Femur (tissue), 1 donor: ENCODE measurements at places on chromosomes 3 and 15.

DNA sequence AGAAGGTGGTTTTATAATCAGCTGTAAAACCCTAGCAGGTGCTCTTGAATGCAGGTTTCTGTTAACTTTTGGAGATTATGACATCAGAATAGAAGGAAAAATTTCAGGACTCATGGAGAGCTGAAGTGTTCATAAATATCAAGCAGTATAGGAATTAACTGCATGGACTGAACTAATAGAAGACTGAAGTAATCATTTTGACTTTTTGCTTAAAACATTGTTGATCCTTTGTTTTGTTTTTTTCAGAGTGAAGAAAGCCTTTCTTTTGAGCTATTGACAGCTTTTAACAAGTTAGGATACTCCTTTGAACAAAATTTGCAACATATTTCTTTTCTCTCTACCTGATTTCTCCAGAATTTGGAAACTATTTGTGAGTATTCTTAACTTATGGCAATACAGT, 70.6 kb upstream of the DAZL start:
- DNase-seq: no peak

- no peak for DNase-seq
These were observed 148.1 kb downstream of the NEK11 start for GRCh38 chr3:131174752-131175151.

DNA sequence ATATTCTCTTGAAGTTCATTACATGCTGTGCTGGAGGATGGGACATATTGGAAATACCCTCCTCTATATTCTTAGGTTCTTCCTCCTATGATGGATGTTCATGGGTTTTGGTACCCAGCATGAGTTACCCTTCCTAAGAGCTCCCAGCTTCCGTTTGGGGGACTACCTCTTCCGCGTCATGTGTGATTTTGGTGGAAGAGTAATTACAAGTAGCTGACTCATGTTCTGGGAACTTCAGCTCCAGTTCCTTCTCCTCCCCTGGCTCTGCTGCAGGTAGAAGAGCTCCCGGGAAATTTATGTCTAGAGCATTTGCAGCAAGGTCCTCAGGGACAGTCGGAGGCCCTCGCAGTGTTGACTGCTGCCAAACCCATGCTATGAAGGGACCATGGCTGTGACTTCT, 208.8 kb upstream of the IL12A start:
- DNase-seq: no peak

DNA sequence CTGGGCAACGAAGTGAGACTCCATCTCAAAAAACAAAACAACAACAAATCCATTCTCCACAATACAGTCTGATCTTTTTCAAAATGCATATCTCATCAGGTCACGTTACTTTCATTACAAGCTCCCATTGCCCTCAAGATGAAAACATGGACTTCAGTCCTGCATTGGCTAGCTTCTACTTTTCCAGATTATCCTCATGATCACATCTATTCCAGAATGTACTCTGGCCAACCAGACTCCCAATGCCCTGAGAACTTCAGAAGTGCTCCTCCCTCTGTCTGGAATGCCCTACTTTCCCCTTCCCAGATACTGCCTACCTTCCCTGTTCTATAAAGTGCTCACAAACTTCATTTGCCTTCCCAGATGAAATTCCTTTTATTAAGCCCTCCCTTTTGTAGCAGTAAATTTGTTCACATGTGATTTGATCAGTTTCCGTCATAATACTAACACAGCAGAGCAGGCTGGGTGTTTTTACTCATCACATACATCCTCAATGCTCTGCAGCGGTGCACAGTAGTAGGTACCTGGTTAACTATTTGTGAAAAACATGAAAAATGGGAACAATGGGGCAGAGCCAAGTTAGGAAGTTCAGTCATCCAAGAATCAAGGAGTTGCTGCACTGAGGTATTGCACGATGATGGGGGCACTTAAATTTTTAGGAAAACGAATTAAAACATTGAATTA, 5.3 kb downstream of the RPL22L1 start:
- no peak for DNase-seq

DNA sequence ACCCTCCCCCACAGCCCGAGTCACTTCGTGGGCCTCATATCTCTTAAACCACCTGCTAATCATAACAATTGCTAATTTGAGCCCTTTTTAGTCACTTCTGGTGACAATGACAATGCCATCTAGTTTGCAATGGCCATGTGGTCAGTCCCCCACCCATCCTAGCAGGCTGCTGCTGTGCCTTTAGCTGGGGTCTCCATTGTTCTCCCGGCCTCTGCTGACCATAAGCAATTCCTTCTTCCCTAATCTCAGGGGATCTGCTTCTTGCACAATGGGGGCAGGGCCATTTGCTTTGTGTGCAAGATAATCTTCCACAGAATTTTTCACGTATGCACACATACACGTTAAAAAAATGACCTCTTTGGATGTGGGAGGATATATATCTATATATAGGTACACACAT, 406.1 kb upstream of the ONECUT1 start:
- no peak for DNase-seq

DNA sequence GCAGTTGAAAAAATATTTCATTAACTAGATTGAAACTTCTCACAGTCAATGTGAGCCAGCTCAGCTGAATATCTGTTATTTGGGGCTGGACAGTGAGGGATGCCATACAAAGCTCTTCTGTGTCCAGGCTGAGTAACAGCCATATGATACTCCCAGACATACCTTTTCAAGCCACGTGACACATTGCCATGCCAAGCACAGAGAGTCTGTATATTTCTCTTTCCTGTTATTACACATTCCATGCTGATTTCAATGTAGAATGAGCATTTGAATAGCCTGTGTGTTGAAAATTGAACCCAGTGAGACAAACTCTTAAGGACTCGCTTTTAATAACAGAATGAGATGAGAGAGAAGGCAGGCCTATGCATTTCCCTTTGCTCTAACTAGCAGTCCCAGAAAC, 334.7 kb upstream of the RASGRP1 start:
- DNase-seq: peak; percentile 46

- no peak for DNase-seq
These were observed 452.2 kb downstream of the TUSC7 start for GRCh38 chr3:117161816-117162215.

DNA sequence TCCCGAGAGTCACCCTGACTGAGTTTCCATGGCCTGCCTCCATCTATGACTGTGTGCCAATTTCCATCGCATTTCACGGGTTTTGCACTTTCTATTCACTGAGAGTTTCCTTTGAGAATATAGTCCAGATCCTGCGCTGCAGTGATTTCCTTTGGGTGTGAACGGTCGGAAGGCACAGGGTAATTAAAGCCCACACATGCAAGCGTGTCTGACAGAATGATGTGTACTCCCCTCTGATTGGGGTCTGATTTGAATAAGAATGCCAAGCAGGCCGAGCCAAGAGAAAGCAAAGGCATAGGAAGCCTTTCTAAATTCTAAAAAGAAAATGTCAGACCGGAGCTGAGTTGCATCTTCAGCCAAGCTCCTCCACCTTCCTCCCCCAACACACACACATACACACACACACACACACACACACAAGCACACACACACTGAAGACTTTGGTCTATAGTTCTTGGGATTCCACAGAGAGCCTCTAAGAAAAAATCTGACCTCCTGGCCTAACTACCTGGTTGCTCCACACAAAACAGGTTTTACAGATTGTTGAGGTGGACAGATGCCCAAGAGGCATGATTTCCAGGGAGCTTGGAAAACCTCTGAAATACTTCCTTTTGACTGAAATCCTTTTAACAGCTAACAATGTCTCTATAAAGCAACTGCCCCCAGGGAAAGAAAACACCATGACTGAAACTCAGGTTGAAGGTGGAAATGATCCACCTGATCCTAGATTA, 59.7 kb upstream of the LRRN1 start:
- no peak for DNase-seq

DNA sequence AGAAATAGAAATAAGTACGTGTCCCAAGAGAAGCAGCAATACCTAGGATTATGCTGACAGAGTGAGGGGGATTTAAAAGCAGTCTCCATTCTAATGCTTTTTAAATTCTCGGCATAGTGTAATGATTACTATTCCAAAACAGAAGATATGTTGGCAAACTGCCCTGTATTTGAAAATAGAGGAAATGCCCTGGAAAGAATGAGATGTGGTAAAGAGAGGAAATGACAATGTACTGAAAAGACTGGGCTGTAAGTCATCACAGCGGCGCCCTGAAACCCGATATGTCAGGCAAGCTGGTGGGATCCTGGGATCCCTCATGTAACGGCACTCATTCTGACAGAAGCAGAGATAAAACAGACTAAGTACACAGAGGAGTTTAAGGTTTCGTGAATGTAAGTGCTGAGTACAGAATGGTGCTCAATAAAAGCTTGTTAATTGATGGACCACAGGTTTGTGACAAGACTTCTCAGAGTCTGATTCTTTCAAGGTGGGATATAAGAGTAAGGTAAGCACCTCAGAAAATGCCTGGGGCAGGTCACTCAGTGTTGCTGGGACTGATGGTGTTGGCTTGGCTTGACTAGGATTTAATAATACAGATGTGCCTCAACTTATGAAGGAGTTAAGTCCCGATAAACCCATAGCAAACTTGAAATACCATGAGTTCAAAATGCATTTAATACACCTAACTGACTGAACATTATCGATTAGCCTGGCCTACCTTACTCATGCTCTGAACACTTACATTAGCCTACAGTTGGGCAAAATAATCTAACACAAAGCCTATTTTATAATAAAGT, 91.4 kb downstream of the NFKBIZ start:
- DNase-seq: peak; percentile 67

DNA sequence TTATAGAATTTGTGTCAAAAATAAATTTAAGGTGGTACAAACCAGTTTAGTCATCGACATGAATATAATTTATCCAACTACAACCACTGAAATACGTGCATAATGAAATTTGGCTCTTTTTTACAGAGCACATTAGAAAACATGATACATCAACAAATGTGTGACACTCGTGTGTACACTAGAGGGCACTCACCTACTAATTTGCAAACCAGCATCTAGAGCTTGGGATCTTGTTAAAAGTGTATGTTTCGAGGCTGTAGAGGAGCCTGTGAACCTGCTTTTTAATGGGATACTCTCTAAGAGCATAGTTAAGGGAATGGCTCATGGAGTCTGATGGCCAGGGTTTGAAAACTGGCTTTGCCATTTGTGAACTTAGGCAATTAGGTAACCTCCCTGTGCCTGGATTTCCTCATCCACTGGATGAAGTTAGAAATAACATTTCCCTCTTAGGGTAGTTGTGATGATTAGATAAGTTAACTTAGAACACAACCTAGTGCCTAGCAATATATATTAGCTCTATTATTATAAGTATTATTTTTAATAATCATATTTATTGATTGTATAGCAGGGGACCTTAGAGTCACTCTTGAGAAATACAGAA, 8.8 kb upstream of the CPOX start:
- DNase-seq: peak; percentile 38

GRCh38 chr15:66911131-66911700, 154.2 kb upstream of the SMAD3 start:
- peak; percentile 13 for DNase-seq

DNA sequence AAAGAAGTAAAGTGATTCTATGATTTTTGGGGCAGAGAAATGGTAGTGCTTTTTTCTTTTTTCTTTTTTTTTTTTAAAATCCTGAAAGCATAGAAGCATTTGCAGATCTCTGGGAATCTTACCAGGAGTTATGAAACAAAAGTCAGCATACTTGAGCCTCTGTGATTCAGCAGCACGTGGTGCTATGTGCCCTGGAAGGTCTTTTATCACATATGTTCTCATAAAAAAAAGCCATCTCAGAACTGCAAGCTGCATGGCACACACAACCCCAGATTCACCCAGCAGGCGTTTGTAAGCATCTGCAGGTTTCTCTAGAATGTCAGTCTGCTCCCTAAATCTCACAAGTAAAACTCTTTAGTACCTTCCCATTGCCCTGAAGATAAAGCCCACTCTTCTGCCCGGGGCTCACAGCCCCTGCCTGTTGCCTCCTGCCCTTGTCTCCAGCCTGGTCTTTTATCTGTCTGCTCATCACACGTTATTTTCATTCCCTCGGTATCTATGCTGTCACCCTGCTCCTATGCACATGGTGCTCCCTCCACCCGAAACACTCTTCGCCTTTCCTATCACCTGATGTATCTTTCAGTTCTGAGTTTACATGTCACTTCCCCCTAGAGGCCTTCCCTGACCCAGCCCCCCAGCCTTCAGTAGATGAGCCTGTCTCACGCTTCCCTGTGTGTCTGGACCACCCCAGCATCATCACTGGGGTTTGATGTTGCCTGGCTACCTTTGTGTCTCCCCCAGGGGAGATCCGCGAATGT, 72.4 kb downstream of the CHDH start:
- DNase-seq: no peak

- DNase-seq: no peak
These were observed 46.7 kb downstream of the PARP14 start for GRCh38 chr3:122727294-122727693.

DNA sequence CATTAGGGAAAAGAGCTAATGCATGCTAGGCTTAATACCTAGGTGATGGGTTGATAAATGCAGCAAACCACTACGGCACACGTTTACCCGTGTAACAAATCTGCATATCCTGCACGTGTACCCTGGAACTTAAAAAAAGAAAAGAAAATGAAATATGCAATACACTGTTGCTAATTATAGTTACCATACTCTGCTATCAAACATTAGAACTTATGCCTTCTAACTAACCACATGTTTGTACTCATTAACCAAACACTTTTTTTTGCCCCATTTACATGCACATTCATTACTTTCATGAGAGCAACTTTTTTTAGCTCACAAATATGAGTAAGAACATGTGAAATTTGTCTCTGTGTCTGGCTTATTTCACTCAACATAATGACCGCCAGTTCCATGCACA, 253.1 kb downstream of the CGGBP1 start:
- DNase-seq: no peak

- DNase-seq: no peak
These were observed 337.4 kb downstream of the NLGN1 start for GRCh38 chr3:173734895-173735294.

GRCh38 chr15:97528238-97528637, 432.3 kb upstream of the ARRDC4 start:
- DNase-seq: no peak

- no peak for DNase-seq
These were observed 27.1 kb upstream of the RORA start for GRCh38 chr15:61256231-61256630.

DNA sequence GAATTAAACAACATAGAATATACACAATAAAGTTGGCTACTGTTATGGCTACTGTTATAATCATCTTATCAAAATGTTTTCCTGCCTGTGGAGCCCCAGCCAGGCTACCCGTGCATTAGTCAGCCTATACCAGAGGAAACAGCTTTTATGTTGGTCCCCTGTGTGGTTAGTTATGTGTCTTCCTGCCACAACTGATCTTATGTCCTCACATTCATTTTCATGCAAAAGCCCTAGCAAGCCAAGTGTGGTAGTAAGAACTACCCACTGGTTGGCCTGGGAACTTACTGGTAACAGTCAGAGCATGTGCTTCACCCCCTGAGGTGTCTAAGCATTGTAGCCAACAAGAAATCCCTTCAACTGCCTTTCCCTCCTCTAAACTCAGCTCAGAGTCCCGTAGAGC, 21.8 kb downstream of the MGLL start:
- no peak for DNase-seq

- no peak for DNase-seq
These were observed 2.5 kb upstream of the FEZF2 start for GRCh38 chr3:62375655-62376453.
